Fibroblast of the aortic adventitia (primary cell): ENCODE measurements at places on chromosomes 11 and 22.

DNA sequence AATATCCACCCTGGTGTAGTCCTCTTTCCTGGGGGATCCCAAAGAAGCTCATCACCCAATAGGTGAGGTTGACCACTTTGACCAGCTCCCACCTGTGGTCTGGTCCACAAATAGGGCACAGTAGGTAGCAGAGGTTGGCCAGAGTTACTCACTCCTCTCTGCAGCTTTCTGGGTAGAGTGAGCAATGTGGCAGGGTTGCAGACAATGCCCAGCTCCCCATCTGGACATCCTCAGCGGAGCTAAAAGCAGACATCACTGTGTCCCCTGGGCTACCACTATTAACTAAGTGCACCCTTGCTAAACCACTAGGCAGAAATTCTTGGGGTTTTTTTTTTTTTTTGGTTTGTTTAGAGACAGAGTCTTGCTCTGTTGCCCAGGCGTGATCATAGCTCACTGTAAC, 48.4 kb upstream of the TP53I11 start:
- no peak for DNase-seq

- DNase-seq: peak; percentile 56
Observed at GRCh38 chr11:1341928-1342524, 32.6 kb upstream of the TOLLIP start.

DNA sequence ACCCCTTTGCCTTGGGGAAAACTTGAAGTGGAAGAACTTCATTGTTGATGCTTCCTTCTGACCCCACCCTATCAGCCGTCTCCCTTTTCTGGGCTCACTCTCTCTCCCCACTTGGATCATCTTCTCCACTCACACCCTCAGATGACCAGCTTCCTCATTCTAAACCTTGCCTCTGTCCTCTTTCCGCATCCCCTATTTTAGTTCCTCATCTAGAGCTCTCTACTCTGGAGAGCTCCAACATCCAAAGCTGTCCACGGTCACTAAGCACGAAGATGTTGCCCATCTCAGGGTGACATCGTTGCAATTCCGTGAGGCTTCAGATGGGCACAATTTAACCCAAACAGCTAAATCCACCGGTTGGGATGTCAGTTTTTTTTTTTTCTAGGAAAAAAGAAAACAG, 31.6 kb upstream of the ME3 start:
- DNase-seq: no peak

GRCh38 chr11:95692526-95693260, 96.9 kb downstream of the FAM76B start:
- peak; percentile 90 for DNase-seq
